ENCODE measurements at places on chromosomes 2 and 18. TPM values are rescaled to one million over a fixed set of nuclear protein-coding genes. Genes with fewer than 3 reads are reported as not detected.

AFF3 gene
- total RNA-seq, result 74.4 TPM

SERPINB11 gene
- 37.8 TPM for total RNA-seq

DNA sequence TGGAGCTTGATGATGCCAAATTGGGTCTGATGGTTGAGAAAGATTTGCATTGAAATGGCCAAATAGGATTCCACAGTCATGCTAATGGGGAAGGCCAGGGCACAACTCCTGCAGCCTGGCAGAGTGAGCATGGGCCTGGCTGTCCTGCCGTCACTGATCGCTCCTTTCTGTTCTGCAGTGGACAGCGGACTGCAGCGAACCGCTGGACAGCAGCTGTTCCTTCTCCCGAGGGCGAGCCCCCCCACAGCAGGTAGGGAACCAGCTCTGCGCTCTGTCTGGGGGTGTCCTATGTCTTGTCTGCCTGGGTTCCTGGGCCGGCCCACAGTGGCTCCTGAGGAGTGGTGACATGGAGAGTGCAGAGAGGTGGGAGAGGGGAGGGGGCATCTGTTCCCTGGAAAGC is 97.6 kb downstream of the CTIF start:
- no peak for DNase-seq

DNA sequence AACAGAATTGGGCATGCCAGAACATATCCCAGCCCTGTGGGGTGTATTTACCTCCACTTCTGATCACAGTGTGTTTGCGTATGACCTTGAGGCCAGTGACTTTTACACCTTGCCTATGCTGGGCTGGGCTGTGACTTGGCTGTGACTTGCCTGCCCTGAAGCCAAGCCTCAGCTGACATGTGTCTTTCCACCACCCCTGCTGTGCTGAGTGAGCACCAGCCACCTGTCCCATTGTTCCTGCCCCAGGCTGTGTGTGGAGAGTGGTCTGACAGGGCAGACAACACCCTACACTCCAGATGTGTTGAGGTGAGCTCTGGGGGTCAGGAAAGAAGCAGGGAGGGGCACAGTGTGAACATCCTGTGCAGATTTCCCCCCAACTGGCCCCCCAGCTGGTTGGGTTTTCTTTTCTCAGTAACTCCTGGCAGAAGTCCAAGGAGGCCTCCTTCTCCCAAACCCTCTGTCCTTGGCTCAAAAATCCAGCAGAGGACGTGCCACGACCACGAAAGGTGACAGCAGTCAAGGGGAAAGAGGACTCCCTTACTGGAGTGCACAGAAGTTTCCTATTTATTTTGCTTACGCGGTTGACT is 5.1 kb upstream of the STEAP3 start:
- peak; percentile 55 for DNase-seq

DNA sequence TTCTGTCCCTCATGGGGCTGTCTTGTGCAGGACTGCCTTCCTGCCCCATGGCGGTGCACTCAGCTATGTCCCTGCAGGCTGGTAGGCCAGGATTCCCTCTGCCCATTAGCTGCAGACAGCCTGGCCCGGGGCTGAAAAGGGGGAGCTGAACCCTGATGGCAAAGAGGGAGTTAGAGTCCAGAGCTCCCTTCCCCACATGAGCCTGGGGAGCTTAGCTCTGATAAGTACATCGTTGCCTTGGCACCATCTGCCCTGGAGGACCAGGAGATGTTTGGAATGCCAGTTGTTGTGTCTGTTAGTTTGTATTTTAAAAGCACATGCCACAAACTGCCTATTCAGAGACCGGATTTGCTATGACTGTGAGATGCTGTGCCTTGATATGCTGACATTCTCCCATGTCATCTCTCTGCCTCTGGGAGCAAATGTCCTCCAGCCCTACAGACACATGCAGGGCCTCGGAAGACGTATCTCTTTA is 65.1 kb upstream of the AFF3 start:
- no peak for DNase-seq

ANKRD44 gene
- total RNA-seq, result 6.0 TPM

GRCh38 chr2:110124939-110125691 is 9.5 kb upstream of the MALL start:
- DNase-seq, result no peak

GRCh38 chr2:58052978-58053377 is 6.4 kb downstream of the VRK2 start:
- DNase-seq, result no peak

PPIL3 gene
- total RNA-seq, result 30.1 TPM

GRCh38 chr18:42925036-42925435 is 190.4 kb downstream of the RIT2 start:
- no peak for DNase-seq

COL4A4 gene
- total RNA-seq, result 3.0 TPM

DNA sequence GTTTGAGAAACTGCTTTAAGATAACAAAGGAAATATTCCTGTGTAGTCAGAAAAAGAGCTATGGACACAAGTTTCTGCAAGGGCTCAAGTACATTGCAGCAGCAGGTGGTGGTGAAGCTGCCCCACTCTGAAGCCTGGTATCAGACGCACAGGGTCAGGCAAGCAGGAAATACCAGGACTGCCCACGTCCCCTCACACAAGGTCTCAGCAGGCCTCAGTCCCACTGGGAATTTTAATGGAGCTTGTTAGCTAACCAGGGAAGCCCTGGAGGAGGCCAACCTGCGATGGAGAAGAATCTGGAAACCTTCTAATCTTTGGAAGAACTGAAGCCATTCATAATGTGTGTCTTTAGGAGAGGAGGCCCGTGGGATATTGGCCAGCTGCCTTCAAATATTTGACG is 168.3 kb downstream of the UXS1 start:
- no peak for DNase-seq

ORMDL1 gene
- 86.7 TPM for total RNA-seq

DNA sequence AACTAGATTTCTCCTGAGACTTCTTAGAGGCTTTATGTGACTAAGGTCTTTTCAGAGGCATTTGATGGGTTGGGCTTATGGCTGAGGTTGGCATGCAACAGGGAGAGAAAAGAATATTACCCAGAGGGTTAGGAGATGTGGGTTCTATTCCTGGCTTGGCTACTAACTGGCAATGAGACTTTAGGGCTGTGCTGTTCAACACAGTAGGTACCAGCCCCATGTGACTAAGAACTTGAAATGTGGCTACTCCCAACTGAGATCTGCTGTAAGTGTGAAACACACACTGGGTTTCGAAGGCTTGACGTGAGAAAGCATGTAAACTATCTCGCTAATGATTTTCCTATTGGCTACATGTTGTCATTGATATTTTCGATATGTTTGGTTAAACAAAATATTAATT is 324.9 kb upstream of the SLC14A2 start:
- no peak for DNase-seq

- no peak for DNase-seq
Observed at GRCh38 chr18:45549290-45549689, 66.0 kb upstream of the SLC14A2 start.

- DNase-seq, result no peak
Observed at GRCh38 chr2:185502351-185502750, 236.3 kb upstream of the FSIP2 start.

- DNase-seq, result peak; percentile 26
Observed at GRCh38 chr2:12486205-12487118, 230.3 kb upstream of the TRIB2 start.

GRHL1 gene
- total RNA-seq, result 31.8 TPM

- no peak for DNase-seq
Observed at GRCh38 chr2:102304711-102305611, 6.4 kb upstream of the IL1RL1 start.

DNA sequence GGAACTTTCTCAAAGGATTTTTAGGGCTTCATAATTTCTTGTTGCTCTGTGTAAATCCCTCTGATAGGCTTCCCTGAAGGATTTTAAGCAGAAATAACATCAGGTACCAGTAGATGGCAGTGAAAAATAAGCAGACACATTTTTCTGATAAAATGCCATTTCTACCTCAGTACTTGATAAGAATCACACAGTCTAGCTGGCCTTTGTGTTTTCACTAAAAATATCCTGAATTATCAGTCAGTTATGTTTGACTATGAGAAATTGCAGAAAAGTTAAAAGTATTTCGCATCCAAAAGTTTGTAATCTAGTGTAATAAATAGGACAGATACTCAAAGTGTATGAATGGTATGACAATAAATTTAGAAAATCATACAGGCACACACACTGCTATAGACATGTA is 68.7 kb downstream of the DNAJC10 start:
- no peak for DNase-seq

MBD5 gene
- total RNA-seq, result 38.2 TPM

DNA sequence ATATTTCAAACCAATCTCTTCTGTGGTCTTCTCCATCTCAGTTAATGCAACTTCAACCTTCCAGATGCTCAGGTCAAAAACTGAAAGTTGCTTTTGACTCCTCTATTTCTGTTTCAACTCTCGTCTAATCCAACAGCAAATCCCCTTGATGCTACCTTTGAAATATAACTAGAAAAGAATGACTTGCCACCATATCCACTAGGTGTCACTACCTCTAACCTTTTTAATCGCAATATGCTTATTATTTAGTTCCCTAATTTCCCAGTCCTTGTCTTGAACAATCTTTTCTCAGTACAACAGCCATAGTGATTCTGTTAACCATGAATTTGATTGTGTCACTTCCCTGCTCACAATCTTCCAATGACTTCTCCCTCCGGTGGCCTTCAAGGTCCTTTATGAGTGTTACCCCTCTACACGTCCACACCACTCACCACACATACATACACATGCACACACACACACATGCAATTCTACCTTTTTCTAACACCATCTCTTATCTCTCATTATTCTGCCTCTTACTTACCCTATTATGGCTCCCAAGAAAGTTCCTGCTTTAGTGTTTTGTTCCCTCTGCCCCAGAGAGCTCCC is 245.5 kb upstream of the KCNJ3 start:
- DNase-seq, result no peak

GRCh38 chr2:234620018-234620417 is 123.1 kb upstream of the ARL4C start:
- no peak for DNase-seq

DNA sequence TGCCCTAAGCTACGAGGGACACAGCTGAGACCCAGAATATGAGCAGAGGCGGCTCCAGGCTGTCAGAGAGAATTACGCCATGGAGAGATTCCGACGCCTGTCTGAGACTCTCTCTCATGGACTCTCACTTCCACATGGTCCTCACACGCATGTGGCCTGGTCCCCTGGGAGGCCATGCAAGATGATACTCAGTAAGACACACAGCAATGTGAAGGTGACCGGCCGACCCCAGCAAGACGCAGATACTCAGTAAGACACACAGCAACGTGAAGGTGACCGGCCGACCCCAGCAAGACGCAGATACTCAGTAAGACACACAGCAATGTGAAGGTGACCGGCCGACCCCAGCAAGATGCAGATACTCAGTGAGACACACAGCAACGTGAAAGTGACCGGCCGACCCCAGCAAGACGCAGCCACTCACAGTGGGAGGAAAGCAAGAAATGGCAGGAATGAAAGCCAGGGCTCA is 400.8 kb upstream of the MYT1L start:
- no peak for DNase-seq

DNA sequence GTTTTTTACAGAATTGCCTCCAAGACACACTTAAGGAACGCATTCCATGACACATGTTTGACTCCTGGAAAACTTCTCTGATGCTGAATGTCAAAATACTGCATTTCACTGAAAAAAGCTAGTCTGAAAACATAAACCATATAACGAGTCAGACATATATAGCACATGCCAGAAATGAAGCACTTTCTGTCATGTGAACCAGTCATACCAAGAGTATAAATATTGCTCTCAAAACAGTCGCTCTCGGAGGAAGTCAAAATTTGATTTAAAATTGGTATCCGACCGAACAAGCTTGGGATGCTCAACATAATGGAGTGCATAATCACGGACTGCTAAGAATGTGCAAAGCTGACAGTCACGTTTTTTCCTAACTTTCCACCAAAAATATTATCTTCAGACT is 115.9 kb downstream of the PIEZO2 start:
- DNase-seq, result no peak

DNA sequence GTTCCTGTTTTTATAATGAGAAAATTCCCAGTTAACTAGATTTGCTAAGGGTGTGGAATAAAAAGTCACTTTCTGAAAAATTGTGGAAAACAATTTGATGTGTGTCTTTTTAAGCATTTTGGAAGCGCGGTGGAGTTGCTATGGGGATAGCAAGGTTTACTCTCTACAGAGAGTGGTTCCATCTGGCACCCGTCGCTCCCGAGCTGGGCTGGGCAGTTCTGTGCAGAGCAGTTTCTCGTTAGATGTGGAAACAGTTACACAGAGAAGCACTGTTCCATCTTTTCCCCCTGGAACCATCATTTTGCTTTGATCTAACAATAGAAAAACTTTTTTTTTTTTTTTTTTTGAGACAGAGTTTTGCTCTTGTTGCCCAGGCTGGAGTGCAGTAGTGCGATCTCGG is 17.4 kb downstream of the LDLRAD4 start:
- no peak for DNase-seq

GRCh38 chr2:64325852-64326577 is 127.9 kb upstream of the LGALSL start:
- no peak for DNase-seq

GPR39 gene
- 5.3 TPM for total RNA-seq

DNA sequence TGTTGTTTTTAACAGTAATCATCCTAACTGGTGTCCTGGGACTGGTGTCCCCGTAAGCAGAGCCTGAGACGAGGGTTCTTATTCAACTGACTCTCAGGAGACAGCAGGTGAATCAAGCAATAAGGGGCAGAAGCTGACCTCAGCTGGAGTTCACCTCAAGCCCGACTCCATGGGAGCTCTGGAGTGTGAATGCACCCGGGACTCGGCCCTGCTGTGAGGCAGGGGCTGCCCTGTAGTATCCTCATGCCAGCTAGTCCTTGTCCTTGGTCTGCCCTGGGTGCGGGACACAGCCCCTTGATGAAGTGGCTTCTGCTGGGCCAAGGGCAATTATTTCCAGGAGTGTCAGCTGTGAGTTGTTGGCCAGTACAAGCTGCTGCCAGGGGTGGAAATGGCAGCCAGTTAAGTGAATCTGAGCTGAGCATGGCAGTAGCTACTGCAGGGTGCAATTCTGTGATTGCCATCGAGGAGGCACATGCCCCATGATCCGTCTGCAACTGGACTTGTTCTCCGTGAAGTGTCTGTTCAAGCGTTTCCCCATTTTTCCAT is 54.9 kb upstream of the OTOS start:
- no peak for DNase-seq

GRCh38 chr2:226151157-226151556 is 648.5 kb downstream of the IRS1 start:
- no peak for DNase-seq

MC2R gene
- not detected for total RNA-seq

GRCh38 chr2:26564121-26564644 is 77.0 kb downstream of the CIB4 start:
- no peak for DNase-seq

- DNase-seq, result no peak
Observed at GRCh38 chr18:24539866-24540617, 79.6 kb downstream of the HRH4 start.

ZNF2 gene
- total RNA-seq, result 6.2 TPM

DNA sequence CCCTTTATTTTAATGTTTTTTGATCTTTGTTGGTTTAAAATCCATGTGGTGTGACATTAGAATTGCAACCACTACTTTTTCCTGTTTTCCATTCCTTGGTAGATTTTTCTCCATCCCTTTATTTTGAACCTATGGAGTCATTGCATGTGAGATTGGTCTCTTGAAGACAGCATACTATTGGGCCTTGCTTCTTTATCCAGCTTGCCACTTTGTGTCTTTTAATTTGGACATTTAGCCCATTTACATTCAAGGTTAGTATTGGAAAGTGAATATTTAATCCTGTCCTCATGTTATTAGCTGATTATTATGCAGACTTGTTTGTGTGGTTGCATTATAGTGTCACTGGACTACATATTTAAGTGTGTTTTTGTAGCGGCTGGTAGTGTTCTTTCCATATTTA is 782.9 kb downstream of the SLC4A3 start:
- no peak for DNase-seq

GRCh38 chr2:135603543-135603942 is 72.3 kb downstream of the R3HDM1 start:
- DNase-seq, result no peak

- no peak for DNase-seq
Observed at GRCh38 chr2:154329510-154329909, 369.0 kb upstream of the KCNJ3 start.

OSR1 gene
- total RNA-seq, result 47.9 TPM
